ENCODE measurements at places on chromosomes 7 and 10.

DNA sequence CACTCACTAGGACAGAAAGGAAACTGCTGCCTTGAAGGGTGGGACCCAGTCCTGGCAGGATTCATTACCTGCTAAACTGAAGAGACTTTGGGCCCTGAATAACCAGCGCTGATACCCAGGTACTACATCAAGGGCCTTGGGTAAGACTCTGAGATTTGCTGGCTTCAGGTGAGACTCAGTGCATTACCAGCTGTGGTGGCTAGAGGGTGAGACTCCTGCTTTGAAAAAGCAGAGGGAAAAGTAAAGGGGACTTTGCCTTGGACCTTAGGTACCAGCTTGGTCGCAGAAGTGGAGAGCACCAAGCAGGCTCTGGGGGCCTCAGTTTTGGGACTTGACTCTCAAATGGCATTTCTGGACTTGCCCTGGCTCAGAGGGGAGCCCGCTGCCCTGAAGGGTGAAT lies 673.3 kb downstream of the NXPH1 start:
- ATAC-seq = no peak

DNA sequence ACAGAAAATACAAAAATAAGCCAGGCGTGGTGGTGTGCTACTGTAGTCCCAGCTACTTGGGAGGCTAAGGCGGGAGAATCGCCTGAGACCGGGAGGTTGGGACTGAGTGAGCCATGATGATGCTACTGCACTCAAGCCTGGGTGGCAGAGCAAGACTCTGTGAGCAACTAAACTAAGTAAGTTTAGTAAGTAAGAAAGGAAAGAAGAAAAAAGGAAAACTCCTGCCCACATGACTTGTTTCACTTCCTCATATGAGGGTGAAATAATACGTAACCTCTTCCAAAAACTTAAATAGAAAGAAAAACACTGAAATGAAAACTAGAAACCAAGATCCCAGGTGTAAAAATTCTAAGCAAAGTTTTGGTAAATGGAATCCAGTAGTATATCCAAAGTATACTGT lies 79.6 kb downstream of the LARP4B start:
- no peak for ATAC-seq

- ATAC-seq = no peak
These were observed 91.6 kb upstream of the ANKRD1 start for GRCh38 chr10:91012502-91012901.

DNA sequence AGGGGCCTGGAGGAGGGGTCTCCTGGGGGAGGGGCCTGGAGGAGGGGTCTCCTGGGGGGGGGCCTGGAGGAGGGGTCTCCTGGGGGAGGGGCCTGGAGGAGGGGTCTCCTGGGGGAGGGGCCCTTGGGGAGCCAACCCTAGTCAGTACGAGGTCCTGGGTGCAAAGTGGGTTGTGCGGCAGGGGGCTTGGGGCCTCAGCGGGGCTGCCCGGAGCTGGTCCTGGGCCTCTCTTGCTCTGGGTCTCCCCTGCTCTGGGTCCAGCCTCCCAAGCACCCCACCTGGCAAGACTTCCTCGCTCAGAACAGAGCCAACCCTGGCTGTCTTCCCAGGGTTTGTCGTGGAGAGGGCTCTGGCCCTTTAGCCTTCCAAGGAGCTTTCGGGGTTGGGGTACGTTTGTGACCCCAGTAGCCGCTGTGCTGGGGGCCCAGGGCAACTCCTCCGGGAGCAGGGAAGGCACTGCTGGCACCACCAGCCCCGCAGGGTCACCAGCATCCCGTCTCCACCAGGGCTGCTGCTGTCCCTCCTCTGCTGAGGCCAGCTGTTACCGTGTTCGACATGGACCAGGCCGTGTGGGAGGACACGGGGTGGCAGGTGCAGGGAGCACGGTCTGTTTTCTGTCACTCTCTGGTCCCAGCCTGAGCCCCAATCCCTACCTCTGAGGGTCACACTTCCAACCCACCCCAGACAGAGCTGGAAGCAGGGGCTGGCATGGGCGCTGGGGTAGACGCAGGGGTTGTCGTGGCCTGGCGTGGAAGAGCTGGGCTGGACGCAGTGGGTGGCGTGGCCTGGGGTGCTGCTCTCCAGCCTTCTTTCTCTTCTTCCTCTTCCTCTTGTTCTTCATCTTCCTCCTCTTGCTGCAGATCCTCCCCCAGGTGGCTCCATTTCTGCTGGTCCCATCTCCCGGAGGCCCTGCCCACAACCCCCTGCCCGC lies 22.8 kb downstream of the PWWP2B start:
- ATAC-seq = no peak

- peak; percentile 82 for ATAC-seq
These were observed 584.0 kb upstream of the MKI67 start for GRCh38 chr10:128710098-128710797.

GRCh38 chr7:39615350-39615975 lies 7.9 kb upstream of the RALA start:
- peak; percentile 8 for ATAC-seq

DNA sequence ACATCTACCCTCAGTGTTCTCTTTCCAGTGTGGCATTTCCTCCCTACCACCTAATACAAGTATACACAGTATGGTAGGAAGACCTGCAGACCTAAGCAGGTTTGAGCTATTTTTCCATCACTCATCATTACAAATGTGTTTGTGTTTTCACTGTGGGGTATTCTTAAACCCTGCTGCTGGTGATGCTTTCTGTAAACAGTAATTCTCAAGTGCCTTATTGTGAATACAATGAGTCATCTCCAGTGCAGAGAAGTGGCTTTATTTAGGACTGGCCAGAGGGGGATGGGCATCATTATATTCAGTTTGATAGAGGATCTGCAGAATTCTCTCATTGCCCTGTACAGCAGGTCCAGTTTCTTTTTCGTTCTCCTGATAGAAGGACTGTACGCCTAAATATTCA lies 63.7 kb downstream of the GRM8 start:
- no peak for ATAC-seq

DNA sequence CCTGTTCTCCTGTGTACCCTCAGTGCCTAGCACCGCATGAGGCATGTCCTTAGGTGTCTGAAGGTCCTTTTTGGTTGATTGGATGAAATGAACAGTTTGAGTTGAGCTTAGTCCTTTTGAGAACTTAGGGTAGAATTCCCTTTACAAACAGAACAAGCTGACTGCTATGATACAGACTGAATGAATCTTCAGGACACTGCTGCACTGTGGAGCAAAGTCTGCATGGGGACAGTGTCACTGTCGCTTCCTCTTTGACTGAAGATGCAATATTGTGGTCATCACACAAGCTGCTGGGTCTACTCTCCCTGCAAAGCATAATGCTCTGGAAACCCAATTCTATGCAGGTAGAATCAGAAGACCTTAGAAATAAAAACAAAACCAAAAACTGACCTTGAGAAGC lies 8.6 kb upstream of the PLAU start:
- ATAC-seq = no peak

GRCh38 chr7:29587195-29587808 lies 23.7 kb downstream of the PRR15 start:
- no peak for ATAC-seq

- no peak for ATAC-seq
These were observed 24.6 kb downstream of the NT5C2 start for GRCh38 chr10:103168438-103168837.

DNA sequence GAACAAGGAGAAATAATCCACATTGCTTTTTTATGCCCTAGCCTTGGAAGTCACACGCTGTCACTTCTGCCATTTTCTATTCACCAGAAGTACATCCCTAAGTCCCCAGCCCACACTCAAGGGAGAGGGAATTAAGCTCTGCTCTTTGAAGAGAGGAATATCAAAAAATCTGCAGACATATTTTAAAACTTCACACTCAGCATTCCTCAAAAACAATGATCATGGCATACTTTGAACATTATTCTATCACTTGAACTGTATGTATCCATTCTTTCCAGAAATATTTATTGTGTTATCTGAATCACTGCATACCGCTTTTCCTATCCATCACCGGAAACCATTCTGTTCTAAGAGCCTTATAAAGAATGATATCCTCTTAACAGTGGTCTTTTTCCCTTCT lies 9.4 kb downstream of the ABCC2 start:
- no peak for ATAC-seq

- no peak for ATAC-seq
These were observed 56.6 kb downstream of the ELMO1 start for GRCh38 chr7:37391791-37392672.

GRCh38 chr7:130995252-130996081 lies 261.5 kb upstream of the KLF14 start:
- ATAC-seq = no peak

- peak; percentile 76 for ATAC-seq
These were observed 88.7 kb upstream of the KCTD7 start for GRCh38 chr7:66539902-66540375.

GRCh38 chr7:118369987-118370386 lies 145.5 kb downstream of the ANKRD7 start:
- no peak for ATAC-seq

- no peak for ATAC-seq
These were observed 323.3 kb upstream of the ZNF32 start for GRCh38 chr10:43971981-43972380.

DNA sequence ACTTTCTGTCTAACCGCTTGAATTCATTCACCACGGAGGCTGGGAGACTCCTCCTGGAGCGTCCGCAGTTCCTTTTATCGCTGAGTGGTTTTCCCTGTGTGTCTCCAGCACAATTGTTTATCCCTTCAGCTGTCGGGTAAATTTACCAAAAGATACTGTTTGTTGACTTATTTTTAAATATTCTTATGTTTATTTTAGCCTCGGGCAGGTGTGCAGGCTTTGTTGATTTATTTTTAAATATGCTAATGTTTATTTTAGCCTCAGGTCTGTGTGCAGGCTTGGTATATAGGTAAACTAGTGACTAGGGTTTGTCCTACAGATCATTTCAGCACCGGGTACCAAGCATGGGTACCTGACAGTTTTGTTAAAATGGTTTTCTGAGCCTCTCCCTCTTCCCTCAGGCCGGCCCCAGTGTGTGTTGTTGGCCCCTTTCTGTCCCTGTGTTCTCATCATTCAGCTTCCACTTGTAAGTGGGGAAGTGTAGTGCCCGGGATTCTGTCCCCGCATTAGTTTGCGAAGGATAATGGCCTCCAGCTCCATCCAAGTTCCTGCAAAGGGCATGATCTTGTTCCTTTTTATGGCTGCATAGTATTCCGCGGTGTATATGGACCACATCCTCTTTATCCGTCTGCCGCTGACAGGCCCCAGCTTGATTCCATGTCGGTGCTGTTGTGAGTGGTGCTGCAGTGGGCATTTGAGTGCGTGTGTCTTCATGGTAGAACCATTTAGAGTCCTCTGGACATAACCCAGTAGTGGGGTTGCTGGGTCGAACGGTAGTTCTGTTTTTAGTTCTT lies 5.3 kb downstream of the GET4 start:
- ATAC-seq = no peak

GRCh38 chr10:98074315-98074911 lies 44.0 kb upstream of the CRTAC1 start:
- ATAC-seq = no peak

- no peak for ATAC-seq
These were observed 50.8 kb upstream of the ZNF680 start for GRCh38 chr7:64613653-64614052.

DNA sequence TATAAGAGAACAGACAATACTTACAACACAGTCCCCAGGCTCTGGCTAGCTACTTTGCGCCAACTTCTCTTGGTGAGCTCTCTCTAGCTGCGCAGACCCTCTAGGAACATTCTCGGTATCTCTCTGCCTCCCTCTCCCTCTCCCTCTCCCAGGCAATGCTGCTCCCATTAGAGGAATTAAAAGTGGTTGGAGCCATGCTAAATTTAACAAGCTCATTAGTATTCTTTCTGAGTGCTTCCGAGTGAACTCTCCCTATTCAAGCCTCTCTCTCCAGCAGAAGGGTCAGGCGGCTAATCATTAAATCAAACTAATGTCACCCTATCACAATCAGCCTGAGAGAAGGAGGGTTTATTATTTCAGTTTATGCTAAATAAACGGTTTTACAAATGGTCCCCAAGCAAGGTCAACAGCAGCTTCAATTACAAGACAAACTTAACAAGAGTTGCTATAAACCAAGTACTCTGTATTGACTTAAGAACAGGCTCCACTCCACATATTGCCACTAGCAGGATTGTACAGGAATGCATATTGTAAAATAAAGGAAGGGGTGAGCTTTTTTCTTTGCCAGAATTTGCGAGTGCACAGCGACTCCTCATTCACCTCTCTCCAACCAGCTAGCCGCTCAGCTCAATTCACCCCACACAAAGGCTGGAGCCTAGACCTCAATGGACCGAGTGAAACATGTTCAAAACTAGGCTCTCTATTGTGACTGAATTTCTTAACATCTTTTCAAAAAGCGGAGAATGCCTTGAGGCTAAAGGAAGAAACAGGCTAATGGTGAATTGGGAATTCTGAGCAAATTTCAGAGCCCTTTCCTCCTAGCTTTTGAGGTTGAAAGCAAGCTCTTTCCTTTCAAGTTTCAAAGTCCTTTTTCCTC lies 84.4 kb downstream of the GLI3 start:
- peak; percentile 85 for ATAC-seq

DNA sequence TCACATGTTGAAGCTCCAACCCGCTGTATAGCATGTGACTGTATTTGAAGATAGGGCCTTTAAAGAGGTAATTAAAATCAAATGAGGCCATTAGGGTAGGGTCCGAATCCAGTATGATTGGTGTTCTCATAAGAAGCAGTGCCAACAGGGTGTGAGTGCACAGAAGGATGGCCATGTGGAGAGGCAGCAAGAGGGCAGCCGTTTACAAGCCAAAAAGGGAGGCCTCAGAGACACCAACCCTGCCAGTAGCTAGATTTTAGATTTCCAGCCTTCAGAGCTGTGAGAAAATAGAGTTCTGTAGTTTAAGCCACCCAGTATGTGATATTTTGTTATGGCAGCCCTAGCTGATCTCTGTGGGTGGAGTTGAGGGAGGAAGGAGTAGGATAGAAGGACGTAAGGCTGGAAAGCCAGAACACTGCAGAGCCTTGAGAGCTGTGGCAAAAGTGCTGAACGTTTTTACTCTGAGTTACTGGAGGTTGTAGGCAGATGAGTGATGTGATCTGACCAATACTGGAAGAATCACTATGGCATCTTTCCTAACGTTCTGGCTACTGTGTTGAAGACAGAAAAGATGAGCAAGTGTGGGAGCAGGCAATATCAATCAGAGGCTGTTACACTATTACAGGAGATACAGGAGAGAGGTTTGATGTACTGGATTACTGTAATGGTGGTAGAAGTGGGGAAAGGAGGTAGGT lies 334.9 kb downstream of the ELMO1 start:
- ATAC-seq = peak; percentile 43

DNA sequence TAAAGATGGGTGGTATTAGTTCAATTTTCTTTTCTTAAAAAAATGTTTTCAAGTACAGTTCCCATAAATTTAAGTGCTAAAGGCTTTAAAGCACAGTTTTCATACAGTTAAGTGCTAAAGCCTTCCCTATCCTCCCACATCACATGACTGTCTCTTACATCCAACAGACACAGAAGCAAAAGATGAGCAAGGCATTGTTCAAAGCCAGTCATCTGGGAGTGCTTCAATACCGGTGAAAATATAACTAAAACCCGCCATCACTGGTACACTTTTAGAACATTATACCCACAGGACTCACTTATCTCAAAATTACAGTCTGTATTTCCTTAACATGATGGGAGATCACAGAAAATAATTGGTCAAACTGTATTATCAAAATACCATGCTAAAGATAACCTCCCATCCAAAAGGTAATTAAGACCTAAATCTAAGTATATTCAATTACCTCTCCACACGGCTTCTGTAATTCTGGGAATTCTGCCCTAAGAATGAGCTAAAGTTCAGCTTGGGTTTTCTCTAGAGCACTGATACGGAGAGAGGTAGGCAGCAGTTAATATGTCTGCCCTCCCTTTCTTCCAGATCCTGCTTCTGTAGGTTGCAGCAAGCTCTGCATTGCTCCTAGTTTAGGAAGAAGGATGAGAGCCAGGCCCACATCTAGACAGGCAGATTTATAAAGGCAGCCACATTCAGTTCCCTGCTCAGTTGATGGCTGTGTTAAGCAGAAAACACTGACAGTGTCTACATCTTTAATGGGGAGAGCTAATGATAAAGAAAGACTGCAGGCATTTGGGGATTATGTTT lies 474.8 kb upstream of the PFKP start:
- ATAC-seq = no peak
